Stimulated activated CD4-positive, alpha-beta T cell treated with anti-CD3 and anti-CD28 coated beads, TNF-alpha, amount 100 ng/mL, for 4 hours (primary cell): ENCODE measurements at places on chromosomes 3 and 15.

DNA sequence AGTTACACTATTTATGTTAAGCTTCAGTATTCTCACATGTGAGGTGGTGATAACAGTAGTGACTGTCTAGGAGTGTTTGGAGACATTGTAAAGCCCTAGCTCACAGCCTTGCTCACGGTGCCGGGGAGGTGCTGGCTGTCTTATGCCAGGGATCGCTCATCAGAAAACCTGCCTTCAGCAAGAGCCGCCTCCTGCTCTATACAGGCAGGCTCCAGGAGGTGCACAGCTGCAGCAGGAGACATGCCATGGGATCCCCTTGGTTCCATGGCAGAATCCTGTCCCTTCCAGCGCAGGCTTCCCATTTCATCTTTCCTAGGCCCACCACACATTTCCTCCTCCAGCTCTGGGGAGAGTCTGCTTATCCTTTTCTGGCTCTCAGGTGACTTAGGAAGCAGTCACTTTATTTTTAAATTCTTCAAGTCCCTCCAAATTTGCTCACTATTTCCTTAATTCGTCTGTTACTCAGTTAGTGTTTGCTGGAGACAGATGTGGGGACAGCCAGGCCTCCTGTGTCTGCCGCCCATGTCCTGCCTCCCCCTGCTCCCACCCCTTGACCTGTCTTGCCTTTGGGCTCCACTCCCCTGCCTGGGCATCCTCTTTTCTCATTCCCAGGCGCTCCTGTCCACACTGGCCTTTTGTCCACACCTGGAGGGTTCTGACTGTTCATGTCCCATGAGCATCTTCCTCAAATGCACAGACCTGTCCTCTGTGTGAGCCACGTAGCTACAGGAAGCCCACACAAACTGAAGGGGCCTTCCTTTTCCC lies 31.7 kb downstream of the SLCO2A1 start:
- no peak for DNase-seq

- DNase-seq = no peak
Observed at GRCh38 chr15:101213570-101213969, 38.3 kb downstream of the CHSY1 start.

DNA sequence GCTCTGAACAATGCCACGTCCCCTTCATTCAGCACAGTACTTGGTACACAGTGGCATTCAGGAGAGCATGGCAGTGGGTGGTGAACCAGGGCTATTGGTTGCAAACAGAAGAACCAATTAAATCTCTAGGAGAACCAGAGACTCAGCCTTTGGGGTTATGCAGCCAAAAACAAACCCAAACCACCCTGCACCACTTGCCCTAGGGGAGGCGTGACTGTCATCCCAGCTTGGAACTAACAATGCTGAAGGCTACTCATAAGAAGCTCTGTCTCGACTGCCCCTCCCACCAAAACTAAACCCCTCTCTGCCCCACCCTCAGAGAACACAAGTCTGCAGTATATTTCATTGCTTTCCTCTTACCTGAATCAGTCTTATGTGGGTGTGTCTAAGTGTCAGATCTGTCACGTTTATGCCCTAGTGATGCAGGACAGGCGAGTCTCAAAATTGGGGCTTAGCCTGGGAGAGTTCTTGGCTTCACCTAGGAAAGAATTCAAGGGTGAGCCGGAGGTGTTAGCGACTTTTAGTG lies 15.2 kb upstream of the KLHL40 start:
- no peak for DNase-seq

DNA sequence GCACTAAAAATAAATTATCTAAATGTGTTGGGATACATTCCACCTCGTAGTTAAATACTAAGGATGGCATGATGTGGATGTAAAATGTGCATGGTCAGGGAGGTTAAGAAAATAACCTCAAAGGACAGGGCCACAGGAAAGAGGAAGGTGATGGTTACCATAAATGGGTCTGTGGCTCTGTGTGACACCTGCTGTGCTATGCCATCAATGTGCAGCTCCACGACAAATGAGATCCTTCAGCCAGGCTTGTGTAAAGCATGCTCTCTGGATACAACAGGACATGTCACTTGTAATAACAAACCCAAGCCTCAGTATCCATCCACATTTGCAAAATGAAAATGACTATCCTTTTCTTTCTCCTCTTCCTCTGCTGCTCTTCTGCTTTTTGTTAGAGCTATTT lies 456.7 kb upstream of the RASGRP1 start:
- no peak for DNase-seq

GRCh38 chr3:58564456-58565160 lies 12.6 kb downstream of the FAM107A start:
- DNase-seq = no peak

DNA sequence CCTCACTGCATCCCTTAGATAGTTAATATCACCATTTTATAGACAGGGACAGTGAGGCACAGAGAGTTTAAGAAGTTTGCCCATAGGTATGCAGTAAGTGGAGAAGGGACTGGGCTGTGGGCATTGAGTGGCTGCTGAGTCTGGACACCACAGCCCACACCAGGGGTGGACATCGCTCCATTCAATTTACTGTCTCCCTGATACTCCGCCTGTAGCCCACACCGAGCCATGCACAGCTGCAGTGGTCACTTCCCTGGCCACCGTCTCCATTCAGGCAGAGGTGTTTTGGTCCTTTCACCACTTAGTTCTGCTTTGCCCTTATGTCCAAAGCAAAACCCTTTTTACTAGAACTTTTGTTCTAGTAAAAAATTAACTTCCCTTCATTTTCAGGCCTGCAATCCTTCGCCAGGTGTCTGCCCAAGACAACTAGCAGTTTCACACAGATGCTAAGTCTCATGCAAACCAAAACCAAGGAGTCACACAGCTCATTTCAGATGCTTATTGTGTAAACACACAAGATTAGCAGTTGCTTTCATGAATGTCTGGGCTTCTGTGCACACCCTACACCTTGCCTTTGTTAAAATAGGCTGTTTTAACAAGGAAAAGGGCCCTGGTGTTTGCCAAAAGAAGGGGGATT lies 30.1 kb downstream of the ZNF35 start:
- no peak for DNase-seq

- no peak for DNase-seq
Observed at GRCh38 chr3:30747771-30748281, 141.4 kb downstream of the TGFBR2 start.

DNA sequence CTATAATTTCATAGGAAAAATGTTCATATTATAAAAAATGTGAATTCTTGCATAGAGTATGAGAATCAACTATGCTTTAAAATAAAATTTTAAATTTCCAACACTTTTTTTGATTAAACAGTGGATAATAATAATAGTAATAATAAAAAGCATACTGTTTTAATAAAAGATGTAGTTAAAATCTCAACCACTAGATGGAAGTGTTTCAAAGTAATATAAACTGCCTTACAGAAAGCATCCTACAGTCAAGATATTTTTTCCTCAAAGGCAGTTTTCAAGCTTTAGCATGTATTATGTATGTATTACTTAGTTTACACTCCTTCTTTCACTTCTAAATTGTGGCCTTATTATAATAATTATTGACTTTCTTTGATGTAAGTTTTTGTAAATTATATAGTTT lies 217.5 kb downstream of the CHL1 start:
- no peak for DNase-seq

- no peak for DNase-seq
Observed at GRCh38 chr3:9110802-9111201, 138.6 kb downstream of the SRGAP3 start.

GRCh38 chr15:55695432-55695831 lies 47.5 kb downstream of the PRTG start:
- no peak for DNase-seq

DNA sequence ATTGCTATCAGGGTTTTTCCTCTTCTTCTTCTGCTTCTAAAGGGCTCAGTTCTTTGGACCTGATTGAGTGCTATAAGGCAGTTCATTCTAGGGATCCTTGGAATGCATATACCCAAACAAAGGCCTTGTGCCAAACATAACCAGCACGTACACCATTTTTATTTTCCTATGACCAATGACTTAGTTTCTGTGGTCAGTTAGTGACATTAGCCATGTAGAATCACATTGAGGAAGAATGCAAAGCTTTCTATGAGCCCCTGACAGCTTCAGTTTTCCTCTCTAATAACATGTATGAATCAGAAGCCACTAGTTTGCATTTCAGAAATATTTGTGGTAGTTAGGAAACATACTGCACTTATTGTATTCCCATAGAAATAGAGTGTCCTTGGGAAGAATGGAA lies 240.0 kb downstream of the THRB start:
- no peak for DNase-seq

DNA sequence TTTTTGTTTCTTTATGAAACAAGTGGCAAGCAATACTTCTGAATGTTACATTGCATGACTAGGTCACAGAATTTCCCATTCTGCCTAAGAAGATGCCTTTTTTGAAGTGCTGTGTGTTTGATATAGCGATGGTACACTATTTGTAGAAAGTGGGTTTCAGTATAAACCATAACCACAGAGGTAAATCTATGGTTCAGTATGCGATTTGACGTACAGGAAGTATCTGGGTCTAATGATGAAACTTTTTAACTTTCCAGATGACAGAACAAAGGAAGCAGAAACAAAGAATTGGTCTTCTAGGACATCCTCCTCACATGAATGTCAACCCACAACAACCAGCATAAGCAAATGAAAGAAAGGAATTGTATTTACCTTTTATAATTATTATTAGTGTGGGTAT lies 133.4 kb upstream of the BHLHE40 start:
- no peak for DNase-seq

DNA sequence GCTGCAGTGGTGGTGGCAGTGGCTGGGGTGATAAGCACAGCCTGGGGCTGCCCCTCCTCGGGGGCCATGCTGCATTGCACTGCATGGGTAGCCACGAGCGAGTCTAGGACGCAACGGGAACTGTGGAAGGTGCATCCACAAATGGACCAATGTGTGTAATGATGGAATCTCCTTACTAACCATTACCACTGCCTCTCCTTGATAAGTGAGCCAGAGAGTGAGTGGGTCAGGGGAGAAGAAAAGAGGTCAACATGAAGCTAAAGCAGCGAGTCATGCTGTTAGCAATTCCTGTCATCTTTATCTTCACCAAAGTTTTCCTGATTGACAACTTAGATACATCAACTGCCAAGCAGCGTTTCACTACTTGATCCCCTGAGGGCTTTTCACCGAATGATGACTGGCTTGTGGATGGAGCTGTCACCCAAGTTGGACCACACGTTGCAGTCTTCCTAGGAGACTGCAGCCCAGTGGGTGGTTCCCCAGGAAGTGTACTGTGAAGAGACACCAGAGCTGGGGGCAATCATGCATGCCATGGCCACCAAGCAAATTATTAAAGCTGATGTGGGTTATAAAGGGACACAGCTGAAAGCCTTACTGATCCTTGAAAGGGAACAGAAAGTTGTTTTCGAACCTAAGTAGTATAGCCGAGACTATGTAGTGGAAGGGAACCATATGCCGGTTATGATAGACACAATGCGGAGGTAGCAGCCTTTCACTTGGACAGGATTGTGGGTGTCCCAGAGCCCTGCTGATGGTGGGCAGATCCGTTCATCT lies 20.6 kb downstream of the SAMD7 start:
- no peak for DNase-seq

DNA sequence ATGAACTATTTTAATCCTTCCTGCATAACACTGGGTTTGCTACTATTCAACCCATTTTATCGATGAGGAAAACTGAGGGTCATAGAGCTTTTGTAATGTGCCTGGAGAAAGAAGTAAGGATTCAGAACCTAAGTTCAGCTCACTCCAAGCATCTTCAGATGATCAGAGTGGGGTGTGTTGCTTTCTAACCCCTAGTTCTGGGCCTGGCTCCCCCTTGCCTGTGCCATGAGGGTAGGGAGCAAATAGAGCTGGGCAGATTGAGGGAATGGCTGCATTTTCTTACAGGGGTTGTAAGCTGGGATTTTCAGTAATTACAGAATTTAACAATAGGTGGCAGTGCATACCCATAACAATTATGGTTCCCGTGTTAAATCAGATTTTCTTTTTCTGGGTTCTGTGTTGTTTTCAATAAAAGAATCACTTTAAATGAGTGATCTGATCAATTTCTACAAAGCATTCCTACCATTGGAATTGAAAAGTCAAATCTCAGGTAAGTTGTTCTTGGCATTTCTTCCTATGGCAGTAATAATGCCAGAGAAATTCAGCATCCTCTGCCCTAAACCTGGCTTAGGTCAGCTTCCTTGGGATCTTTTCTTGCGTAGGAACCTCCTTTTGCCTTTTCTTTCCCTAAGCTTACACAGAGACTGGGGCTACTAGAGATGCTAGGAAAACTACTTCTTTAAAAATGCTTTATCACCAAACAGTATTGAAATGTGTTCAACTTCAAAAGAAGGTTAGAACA lies 103.8 kb upstream of the IL12A start:
- DNase-seq = no peak

GRCh38 chr3:17589888-17590287 lies 152.5 kb downstream of the TBC1D5 start:
- no peak for DNase-seq

GRCh38 chr3:44762170-44762677 lies 630 bp downstream of the KIF15 start:
- DNase-seq = no peak

- no peak for DNase-seq
Observed at GRCh38 chr3:98531622-98532274, at the start of gene GPR15. Gene GPR15, plus strand, starts transcription at chr3:98531978. Its CDS starts 56 bp downstream, at chr3:98532034.

DNA sequence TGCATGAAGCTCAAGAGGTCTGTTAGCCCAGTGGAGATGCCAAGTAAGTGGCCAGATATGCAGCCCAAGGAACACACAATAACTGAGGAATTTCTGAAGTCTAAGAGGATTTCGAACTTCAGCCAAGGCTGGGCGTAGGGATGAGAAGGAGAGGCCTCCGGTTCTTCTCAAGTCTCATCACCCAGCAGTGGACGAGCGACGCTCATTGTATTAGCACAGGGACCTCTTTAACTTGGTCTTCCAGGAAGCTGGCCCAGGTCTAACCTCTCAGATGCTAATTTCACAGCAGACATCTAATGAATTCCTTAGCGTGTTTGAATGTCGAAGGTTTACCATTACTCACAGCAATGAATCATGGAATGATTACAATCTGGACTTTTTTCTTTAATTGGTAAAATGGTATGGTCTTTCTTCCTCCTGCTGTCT lies 85.0 kb downstream of the HES1 start:
- no peak for DNase-seq

DNA sequence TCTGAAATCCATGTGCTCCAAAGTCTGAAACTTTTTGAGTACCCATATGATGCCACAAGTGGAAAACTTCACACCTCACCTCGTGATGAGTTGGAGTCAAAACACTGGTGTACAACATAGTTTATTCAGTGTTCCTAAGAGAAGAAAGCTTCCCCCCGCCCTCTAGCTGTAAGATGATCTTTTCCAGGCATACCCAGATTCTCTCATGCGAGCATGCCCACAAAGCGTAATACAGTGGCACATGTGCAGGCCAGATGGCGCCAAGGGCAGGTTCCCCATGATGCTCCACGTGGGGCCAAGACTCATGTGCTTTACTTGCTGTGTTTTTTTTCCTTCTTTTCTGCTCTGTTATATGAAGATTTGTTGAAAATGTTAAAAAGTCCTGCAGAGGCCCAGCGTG lies 104.9 kb upstream of the LRRFIP2 start:
- DNase-seq = no peak

GRCh38 chr3:133883641-133884040 lies 12.0 kb downstream of the RAB6B start:
- no peak for DNase-seq

- DNase-seq = no peak
Observed at GRCh38 chr3:132285620-132285945, 31.6 kb upstream of the ACP3 start.
